ENCODE measurements at places on chromosomes 6 and 20.

DNA sequence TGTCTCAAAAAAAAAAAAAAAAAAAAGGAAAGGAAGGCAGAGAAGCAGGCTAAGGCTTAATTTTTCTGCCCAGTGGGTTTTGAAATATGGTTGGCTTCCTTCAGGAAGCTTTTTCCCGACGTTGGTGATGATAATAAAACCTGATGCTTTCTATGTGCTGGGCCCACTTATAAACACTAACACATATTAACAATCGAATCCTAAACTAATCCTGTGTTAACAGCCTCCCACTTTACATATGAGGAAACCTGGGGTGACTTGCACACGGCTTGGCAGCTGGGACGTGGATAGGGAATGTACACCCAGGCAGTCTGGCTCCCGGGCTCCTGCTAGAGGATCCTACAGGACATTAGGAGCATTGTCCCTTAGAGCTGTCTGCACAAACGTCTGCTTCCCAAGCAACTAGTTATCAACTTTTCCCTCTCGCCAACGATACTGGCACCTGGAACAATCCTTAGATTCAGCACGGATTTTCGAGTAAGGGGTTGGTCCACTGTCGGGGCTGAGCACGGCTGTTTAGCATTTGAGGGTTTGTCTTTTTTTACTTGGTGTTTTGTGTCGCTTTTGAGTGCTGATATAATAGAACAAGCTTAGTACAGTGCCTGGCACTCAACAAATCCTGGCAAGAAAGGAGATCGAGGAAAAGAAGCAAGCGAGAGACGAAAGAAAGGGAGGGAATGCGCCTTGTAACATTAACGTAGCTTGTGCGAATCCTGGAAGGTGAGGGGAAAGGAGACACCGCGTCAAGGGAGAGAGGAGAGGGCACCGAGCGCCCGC, 622 bp upstream of the KIZ start:
- no peak for DNase-seq

GRCh38 chr6:31878726-31879125, at the start of gene SLC44A4:
Gene SLC44A4 (minus strand): TSS chr6:31878997. CDS start chr6:31878980, 17 bp downstream.
- no peak for DNase-seq

DNA sequence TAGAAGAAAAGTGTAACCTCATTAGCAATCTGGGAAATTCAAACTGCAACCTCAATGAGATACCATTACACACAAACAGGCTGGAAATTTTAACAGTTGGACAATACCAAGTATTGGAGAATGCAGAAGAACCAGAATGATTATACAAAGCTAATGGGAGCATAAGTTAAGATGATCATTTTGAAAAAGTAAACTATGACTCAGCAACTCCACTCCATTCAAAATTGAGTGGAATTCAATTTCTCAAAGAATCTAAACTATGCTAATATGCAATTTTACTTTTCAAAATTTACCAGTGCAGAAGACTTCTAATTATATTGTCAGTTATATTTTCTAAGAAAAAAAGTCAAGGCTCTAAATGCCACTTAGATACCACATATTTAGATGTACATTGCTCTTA, 17.2 kb downstream of the GPLD1 start:
- no peak for DNase-seq

DNA sequence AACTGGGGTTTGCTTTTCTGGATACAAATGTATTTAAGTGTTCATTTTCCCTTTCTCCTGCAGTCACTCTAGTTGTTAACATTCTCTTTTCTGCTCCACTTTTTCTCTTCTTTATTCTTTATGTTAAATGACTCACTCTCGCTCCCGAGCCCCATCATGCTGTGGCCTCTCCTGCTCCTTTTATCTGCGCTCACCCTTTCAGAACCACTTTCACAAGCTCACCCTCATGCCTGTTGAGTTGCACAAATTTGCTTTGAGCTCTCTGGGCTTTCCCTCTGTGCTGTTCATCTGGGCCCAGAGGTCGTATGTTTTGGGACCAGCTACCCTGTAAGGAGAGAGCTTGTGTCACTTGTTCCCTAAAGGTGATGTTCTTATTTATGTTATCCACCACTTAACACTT, 98.1 kb upstream of the ASCC3 start:
- DNase-seq, result no peak

DNA sequence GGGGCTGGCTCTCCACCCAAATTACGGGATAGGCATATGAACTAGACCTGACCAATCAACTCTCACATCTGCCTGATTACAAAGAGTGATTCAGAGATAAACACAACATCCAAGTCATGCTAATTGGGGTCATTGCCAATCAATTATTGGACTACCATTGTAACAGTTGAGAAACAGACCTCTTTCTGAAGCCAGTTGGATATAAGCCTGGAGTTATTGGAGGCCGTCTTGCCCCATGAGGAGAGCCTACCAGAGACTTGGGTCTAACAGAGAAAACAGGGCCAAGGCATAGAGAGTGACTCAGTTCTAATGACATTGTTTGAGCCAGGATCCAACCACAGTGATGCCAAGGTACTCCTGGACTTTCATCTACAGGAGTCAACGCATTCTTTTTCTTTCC, 39.4 kb upstream of the HIVEP2 start:
- no peak for DNase-seq

GRCh38 chr6:18388942-18389341, 1.8 kb downstream of the RNF144B start:
- DNase-seq, result no peak

- DNase-seq, result no peak
Observed at GRCh38 chr6:149265945-149266344, 51.6 kb upstream of the TAB2 start.

GRCh38 chr6:14108571-14109410, 8.8 kb upstream of the CD83 start:
- DNase-seq, result no peak

GRCh38 chr6:18025596-18025995, 38.2 kb upstream of the KIF13A start:
- DNase-seq, result no peak

GRCh38 chr6:21200134-21200870, 393.2 kb upstream of the SOX4 start:
- no peak for DNase-seq

DNA sequence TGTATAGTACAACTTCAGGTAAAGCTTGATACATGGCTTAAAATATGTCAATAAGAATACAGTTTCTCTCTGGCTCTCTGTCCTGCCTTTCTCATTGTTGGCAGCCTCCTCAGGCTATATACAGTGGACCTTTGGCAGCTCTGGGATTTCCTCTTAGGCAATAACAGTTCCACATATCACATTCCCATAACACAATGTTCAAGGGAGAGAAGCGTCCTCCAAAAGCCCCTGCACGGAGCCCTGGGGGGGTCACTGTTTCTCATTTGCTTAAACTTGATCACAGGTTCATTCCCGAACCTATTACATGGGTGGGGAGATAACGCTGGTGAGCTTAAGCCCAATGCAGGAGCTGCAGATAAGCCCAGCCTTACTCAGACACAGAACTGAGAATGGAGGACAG, 4.4 kb upstream of the FLRT3 start:
- DNase-seq, result no peak

GRCh38 chr6:144149558-144149893, 791 bp upstream of the STX11 start:
- no peak for DNase-seq

GRCh38 chr20:10513931-10514575, 78.9 kb downstream of the SLX4IP start:
- no peak for DNase-seq

- no peak for DNase-seq
Observed at GRCh38 chr6:140537834-140538705, 1163.6 kb upstream of the CITED2 start.

- DNase-seq, result no peak
Observed at GRCh38 chr6:67160820-67161219, 1453.8 kb upstream of the EYS start.

DNA sequence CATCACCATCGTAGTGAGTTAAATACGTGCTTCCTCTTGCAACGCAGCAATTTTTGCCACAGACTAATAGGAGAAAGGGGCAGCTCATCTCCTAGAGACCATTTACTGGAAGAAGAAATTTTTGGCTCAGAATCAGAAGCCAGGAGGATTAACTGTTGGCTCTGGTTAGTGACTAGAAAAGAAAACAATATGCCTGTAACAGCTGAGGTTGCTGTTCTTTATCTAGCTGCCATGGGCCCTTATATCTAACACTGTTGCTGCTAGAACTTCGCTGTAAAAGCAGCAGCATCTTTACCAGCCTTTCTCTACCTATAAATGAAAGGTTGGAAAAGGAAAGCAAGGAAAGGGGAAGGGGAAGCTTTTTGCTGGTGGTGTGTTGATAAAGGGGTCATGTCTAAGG, 65.9 kb downstream of the FAM135A start:
- DNase-seq, result no peak

GRCh38 chr6:31680226-31681134, at the start of gene LY6G5C:
Gene LY6G5C (minus strand): TSS chr6:31681067. CDS start chr6:31680373, 694 bp downstream.
- peak; percentile 71 for DNase-seq

DNA sequence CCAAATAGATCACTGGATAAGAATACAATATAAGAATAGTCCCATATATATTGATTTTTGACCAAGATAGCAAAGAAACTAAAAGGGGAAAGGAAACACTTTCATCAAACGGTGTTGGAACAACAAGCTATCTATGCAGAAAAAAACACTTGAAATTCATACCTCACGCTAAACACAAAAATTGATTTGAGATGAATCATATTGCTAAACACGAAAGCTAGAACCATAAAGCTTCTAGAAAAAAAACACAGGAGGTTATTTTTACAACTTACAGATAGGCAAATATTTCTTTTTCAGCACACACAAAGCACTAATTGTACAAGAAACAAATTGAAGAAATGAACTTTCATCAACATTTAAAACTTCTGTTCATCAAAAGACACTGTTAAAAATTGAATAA, 36.7 kb upstream of the TMEM14A start:
- no peak for DNase-seq

DNA sequence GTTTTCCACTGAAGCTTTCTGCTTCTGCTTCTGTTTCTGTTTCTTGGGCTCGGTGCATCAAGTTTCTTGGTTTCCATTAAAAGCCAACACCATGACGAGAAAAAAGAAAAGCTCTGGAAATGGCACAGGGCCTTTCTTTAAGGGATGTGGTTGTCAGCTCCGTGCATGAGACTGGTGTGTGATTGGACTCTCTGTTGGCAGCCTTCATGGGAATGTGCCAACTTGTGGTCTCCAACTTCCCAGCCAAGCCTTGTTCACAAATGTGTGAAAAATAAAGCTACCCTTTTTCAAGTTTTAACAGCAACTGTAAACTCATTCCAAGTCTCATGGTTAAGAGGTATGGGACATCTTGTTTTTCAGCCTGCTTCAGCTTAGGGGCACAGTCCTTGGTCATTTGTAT, 68.7 kb upstream of the CST7 start:
- no peak for DNase-seq

DNA sequence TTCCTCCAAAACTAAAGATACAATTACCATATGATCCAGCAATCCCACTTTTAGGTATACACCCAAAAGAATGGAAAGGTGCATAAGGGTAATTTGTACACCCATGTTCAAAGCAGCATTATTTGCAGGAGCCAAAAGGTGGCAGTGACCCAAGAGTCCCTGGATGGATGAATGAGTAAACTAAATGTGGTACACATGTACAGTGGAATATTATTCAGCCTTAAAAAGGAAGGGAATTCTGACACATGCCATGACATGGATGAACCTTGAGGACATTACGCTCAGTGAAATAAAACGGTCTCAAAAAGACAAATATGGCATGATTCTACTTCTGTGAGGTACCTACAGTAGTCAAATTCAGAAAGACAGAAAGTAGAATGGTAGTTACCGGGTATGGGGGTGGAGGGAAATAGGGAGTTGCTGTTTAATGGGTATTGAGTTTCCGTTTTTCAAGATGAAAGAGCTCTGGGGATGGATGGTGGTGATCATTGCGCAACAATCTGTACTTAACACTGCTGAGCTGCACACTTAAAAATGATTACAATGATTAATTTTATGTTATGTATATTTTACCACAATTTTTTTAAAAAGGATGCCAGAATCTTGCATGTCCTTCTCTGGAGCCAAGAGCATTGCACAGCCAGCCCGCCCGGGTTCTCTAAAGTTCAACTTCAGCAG, 518.9 kb upstream of the JARID2 start:
- DNase-seq, result no peak

DNA sequence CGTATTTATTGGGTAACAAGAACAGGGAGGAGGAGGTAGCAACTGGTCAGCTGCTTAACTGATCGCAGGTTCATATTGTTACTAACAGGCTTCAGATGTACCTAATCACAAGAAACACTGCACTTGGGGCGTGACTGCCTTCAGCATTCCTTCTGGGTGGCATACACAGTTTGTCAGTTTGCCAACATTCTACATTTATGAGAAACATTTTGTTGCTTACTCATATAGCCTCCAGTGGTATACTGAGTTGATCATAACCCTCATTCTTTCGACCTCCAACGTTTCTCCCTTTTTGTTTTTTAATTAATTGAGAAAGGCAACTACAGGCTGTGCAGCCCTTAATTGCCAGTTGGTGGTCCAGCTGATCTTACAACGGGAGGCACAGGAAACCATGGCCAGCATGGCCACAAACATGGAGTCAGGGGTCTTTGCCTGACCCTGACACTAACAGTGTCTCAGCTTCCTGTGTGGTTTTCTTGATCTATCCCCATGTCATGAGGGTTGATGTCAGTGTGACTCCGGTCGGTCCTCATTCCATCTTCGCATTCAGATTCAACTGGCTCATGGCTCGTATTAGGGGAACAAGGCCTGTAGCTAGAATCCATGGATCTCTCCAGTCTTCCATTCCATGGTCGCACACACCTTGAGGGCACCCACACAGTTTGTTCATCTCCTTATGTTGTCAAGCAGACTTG, 9.4 kb downstream of the EPB41L2 start:
- DNase-seq, result no peak

- DNase-seq, result no peak
Observed at GRCh38 chr6:3135668-3136291, 17.3 kb downstream of the BPHL start.

DNA sequence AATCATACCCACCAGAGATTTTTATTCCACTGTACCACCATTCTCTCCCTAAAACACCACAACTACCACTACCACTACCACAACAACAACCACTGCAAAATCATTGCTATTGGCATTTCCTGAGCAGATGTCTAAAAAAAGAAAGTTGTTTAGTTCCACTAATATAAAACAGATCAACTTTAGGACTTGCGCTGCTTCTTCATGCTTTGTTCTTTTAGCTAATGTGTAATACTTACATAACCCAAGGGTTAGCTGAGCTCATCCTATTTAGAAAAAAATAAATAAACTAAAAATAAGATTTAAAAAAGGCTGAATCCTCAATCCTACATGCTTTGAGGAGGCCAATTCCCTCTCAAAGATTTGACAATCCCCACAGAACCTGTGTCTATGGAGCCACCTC, 11.4 kb downstream of the IYD start:
- no peak for DNase-seq

- DNase-seq, result no peak
Observed at GRCh38 chr6:85574932-85575598, 18.6 kb downstream of the SNX14 start.

- DNase-seq, result no peak
Observed at GRCh38 chr6:53309901-53310300, 38.8 kb downstream of the ELOVL5 start.

GRCh38 chr20:15842872-15843271, 730.4 kb downstream of the KIF16B start:
- no peak for DNase-seq

- DNase-seq, result no peak
Observed at GRCh38 chr20:32191422-32191821, 16.1 kb downstream of the PLAGL2 start.

GRCh38 chr6:166679566-166679965, 52.5 kb upstream of the RPS6KA2 start:
- no peak for DNase-seq

Measured in frontal cortex (tissue), 4 donors.